ENCODE measurements at places on chromosomes 7 and 10. TPM values are rescaled to one million over a fixed set of nuclear protein-coding genes. Genes with fewer than 3 reads are reported as not detected.

The KCP gene
- not detected for total RNA-seq

The LEP gene
- total RNA-seq = not detected

The GPR22 gene
- not detected for total RNA-seq

The ADAM12 gene
- 1.3 TPM for total RNA-seq

The SLC25A40 gene
- total RNA-seq = 5.0 TPM

The AZGP1 gene
- total RNA-seq = not detected

The DLX5 gene
- total RNA-seq = not detected

The ANKRD1 gene
- 321 TPM for total RNA-seq

The CCDC136 gene
- 1.3 TPM for total RNA-seq

The PHKG1 gene
- 0.13 TPM for total RNA-seq

The GALNT17 gene
- not detected for total RNA-seq

The BCCIP gene
- total RNA-seq = 28.4 TPM

The OR9A2 gene
- not detected for total RNA-seq

The ATG9B gene
- total RNA-seq = under 0.01 TPM

The RAMP3 gene
- total RNA-seq = 32.3 TPM

The NOS3 gene
- total RNA-seq = 28.4 TPM

The SH2D4B gene
- under 0.01 TPM for total RNA-seq

The EPHA1 gene
- under 0.01 TPM for total RNA-seq

The AGAP5 gene
- 1.3 TPM for total RNA-seq

The NPC1L1 gene
- not detected for total RNA-seq

The PRXL2A gene
- 101 TPM for total RNA-seq

The PLPP4 gene
- total RNA-seq = not detected

The EPO gene
- not detected for total RNA-seq

The ASZ1 gene
- not detected for total RNA-seq

The TWIST1 gene
- not detected for total RNA-seq

The CDNF gene
- total RNA-seq = 0.38 TPM

The HOXA5 gene
- total RNA-seq = 4.1 TPM

The GJD4 gene
- not detected for total RNA-seq

The UTF1 gene
- not detected for total RNA-seq

The SLC13A4 gene
- total RNA-seq = not detected

The IQUB gene
- total RNA-seq = 0.13 TPM

Measured in dermis microvascular lymphatic vessel endothelial cell (primary cell).